ENCODE measurements at places on chromosomes 12 and 14.

DNA sequence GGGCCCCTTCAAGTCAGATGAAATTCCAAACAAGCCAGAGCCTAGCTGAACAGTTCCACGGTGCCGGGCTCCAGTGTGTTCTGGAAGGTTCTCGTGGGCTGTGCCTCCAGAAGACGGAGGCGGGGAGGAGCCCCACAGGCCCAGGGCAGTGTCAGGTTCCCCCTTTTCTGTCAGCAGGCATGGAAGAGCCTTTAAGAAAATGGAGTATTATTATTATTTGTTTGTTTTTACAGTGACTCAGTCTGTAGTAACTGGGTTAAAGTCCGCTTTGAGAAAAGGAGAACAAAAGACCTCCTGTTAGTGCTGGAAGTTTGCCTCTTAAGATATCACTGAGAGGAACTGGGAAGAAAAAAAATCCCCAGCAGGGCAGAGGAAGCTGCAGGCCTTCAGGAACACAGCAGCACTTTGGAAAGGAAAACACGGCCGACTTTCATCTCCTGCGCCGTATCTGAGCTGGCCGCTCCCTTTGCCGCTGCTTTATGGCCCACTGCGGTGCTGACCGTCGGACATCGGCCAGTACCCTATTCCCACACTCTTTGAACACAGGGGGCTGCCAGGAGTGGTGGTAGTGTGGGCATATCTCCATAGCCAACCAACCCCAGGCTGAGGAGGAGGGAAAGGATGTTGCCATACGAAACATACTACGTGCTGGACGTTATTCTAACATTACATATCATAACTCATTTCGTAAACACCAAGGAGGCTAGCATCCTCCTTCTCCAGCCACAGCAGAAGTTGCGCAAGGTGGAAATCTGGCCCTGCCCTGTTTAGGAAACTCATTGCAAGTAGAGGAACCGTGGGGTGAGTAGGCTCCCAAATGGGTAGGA, 194.0 kb downstream of the ZFP36L1 start:
- peak; percentile 96 for DNase-seq

- DNase-seq, result no peak
Observed at GRCh38 chr12:93572712-93573551, 457 bp downstream of the SOCS2 start.

DNA sequence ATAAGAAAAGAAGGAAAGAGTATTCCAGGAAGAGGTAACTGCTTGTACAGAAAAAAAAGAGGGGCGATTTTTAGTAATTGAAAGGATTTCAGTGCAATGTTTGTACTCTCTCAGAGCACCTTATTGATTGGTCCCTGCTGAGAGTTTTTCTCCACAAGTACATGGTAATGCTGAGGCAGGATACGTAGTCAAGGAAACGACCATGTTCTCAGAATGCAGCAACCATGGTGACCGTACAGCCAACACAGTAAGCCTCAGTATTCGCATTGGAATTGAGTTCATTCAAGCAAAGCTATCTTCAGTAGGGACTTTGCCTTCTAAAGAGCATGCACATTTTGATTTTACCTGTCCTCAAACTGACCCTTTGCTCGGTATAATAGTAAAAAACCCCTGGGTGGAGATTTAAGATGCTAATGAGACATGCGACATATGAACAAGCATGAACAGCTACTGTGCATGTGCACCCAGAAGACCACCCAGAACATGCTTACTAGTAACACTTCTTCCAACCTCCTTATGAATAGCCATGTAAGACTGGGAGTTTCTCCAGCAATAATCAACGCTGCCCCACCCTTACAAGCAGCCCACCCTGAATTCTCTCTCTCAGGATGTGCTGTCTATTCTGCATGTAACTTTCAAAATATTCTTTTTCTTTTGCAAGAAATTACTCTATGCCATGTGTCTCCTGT, 6.2 kb upstream of the SLC41A2 start:
- DNase-seq, result no peak

DNA sequence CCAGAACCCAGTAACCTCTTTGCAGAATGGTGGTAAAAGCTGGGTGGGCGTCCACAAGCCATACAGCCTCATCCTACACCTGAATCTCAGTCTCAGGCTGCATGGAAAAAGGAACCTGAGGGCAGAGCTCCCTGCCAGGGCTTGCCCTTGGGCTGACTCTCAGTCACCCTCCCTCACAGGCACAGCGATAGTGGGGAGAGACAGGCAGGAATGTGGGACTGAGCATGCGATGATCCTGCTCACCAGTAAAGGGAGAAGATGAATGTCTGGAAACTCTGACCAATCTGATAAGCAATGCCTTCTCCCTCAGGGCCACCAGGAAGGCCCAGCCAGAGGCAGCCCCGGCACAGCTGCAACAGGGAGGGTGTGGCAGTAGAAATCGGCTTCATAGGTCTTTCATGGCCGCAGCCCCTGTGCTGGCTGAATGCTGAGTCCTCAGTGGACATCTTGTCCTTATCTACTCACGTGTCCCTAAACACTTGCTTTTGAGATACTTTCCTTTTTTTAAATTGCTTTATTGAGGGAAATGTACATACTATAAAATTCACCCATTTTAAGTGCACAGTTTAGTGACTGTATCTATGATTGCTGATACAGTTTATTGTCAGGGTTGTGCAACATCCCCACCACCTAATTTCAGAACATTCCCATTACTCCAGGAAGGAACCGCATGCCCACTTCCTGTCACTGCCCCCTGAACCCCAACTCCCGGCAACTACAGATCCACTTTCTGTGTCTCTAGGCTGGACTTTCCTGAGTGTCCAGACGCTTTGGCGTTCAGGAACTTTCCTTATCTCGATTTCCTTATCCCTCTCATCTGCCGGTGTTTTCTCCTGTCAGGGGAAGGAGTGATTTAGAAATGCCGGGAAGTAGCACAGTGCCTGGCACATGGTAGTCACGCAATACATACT, 258.1 kb downstream of the PCNX1 start:
- DNase-seq, result no peak

DNA sequence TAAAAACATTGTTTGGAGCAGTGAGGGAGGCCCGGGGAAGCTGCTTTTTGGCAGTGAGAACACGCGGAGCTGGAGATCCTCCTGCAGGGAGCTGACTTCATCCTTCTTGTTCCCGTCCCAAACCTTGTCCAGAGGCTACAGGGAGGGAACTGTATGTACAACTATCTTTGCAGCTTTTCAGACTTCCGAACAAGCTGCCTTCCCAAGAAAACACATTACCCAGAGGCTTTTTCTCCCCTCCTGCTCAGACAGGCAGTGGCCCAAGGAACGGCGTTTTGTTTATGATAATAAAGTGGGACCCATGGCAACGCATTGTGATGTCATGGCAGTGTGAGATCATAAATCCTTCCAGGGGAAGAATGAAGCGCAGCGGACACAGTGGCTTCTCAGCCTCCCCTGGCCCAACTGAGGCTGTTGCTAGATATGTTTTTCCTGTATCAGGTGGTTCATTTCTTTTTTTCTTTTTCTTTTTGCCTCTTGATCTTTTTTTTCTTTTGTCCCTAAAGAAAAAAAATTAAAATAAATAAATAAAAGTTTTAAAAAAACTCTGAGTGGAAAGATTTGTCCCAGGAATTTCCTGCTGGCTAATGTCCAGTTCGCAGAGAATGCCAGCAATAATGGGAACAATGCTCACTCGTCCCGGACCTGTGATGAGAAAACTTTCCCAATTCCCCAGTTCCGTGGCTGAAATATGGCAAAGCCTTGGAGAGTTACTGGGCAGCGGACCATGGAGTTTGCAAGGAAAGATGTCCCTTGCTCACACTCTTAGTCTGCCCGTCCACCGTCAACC, 103.4 kb upstream of the MAP1LC3B2 start:
- peak; percentile 76 for DNase-seq

- DNase-seq, result peak; percentile 88
Observed at GRCh38 chr12:55844961-55845360, 2.2 kb upstream of the MMP19 start.

GRCh38 chr12:54991161-54991990, 6.8 kb upstream of the TESPA1 start:
- DNase-seq, result peak; percentile 72
